ENCODE measurements at places on chromosomes 3 and 15.

DNA sequence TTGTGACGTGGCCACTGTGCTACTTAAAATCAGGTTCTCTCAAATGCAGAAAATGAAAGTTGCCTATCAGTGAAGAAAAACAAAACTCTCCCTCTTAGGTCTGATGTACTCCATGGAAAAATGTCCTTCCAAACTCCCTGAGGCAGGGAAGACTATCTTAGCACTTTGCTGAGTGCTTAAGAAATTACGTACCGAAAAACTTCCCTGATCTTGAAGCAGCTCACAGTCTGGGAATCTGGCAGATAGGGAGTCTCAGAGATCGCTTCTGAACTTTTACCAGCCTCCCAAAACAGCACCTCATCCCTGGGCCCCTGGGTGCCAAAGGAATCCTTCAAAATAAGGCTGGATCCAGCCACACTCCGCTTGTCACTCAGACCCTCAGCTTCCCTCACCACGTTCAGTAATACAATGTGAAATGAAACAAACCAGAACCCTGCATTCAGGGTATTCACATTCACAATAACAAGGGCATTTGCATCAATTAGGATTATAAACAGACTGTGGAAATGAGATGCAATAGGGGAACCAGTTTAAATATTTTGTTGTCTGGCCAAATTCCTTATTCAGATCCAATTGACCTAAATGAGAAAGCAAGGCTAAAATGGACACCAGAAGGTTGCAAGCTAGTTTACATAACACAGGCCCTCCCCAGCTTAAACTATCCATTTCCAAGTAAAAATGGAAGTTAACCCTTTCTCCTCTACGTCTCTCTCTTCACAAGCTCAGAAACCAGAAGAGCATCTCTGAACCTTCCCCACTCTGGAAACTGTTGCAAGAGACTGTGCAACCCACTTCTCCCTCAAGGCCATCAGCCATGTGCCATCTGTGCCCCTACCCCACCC is 20.9 kb downstream of the OSBPL10 start:
- DNase-seq: no peak

- DNase-seq: no peak
Observed at GRCh38 chr3:57048052-57048671, 12.3 kb upstream of the SPATA12 start.

- no peak for DNase-seq
Observed at GRCh38 chr3:52171514-52172261, 17.5 kb upstream of the POC1A start.

- DNase-seq: no peak
Observed at GRCh38 chr3:197356275-197356674, 57.9 kb upstream of the DLG1 start.

- DNase-seq: no peak
Observed at GRCh38 chr3:29099775-29100174, 181.1 kb upstream of the RBMS3 start.

GRCh38 chr3:57756528-57757401 is 656 bp downstream of the SLMAP start:
- DNase-seq: no peak

DNA sequence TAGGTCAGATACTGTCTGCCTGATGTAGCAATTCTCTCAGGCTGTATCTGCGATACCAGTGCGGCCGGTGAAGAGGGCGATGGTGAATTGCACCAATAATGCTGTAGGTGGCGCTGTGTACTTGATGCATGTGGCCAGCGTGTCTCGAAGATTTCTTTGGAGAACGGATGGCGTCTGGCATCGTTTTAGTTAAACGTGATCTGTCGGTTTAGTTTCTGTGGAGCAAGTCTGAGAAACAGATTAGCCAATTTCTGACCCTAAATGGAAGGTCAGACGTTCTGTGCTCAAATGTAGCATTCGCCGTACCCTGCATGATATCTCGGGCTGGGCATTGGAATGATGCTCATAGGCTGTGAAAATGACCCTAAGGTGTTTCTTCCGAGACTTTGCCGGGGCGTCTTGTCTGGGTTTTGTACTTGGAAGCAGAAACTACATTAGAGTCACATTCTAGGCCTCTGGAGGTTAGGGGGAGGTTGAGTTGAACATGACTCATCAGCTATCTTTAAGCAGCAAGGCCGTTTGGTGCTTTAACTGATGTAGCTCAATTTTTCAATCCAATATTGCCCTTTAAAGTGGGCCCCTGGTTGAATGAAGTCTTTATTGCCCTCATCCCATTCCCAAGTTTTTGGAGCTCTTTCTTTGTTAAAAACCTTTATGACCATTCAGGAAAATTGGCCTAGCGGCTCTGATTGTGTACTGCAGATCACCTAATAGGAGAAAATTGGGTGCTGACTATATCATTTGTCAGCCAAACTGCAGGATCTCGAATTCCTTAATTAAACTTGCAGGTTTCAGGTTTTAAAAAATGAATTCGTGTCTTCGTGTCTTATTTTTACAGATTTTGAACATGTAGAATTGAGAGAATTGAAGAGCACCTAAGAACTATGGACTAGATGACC is 80.0 kb downstream of the SQOR start:
- DNase-seq: no peak

DNA sequence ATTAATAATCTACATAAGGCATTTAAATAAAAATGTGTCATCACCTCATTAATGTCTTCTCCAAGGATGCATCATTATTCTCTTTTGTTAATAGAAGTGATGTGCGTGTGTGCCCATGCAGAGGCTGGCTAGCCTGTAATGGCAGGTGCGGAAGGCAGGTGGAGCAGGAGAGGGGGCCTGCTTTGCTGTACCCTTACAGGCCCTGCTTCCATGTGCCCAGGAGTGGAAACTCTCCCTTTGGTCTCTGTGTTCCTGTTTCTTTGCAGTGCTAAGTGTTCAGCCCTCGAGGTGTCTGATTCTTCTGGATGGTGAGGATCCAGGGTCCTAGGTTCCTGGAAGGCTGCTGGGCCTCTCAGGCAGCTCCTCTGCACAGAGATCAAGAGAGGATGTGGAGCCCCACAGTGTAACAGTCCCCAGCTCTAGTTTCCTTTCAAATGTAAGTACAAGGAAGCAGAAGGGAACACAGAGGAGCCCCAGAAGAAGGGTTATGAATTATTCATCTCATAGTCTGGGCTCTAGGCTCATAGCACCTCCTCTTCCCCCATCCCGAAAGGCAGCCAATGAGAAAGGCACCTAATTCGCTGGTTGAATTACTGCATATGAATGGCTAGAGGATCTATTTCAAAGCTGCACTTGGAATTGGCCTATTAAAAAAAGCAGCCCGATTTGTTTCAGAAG is 39.2 kb upstream of the AGBL1 start:
- DNase-seq: no peak

DNA sequence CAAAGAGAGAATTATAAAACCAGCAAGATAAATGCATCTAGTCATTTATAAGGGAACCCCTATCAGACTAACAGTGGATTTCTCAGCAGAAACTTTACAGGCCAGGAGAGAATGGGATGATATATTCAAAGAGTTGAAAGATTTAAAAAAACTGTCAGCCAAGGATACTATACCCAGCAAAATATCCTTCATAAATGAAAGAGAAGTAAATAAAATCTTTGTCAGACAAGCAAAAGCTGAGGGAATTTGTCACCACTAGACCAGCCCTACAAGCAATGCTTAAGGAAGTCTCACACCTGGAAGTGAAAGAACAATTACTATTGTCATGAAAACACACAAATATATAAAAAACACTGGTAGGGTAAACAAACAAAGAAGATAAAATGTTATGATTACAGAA is 113.4 kb upstream of the FAM3D start:
- no peak for DNase-seq

DNA sequence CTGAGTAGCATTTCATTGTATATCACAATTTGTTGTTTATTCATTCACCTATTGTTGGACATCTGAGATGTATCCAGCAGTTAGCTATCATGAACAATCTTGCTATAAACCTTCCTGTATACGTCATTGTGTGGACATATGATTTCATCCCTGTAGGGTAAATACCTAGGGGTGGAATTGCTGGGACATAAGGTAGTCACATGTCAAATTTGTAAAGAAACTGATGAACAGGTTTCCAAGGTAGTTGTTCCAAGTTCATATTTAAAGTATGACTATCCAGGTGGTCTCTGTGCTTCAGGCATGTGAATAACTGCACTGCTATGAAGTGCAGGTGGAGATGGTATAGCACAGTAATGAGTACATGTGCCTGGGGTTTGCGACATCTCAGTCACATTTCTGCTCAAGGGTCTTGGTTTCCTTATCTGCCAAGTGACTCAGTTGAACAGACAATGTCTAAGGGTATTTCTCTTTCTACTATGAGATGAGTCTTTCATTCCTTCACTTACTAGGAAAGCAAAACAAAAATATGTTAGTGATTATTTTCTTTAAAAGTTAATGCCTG is 229.0 kb upstream of the HES1 start:
- no peak for DNase-seq

- no peak for DNase-seq
Observed at GRCh38 chr3:154979331-154979730, 100.8 kb upstream of the MME start.

DNA sequence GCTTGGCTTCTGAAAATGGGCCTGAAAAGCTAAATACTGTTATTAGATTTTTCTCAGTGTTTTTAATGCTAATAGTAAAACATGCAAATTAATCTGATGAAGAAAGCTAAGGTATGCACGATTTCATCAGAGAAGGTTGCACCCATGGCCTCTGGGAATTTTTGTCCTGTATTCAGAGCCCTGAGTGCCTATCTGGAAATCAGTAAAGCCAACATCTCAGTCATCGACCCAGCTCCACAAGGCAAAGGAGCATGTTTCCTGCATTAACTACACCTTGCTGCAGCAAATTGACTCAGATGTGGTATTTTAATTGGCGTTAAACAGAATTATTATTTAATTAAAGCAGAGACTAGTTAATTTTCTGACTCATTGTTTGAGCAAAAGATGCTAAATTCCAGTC is 49.0 kb upstream of the TP63 start:
- DNase-seq: no peak

- no peak for DNase-seq
Observed at GRCh38 chr3:129040039-129040336, 20.6 kb upstream of the GP9 start.

DNA sequence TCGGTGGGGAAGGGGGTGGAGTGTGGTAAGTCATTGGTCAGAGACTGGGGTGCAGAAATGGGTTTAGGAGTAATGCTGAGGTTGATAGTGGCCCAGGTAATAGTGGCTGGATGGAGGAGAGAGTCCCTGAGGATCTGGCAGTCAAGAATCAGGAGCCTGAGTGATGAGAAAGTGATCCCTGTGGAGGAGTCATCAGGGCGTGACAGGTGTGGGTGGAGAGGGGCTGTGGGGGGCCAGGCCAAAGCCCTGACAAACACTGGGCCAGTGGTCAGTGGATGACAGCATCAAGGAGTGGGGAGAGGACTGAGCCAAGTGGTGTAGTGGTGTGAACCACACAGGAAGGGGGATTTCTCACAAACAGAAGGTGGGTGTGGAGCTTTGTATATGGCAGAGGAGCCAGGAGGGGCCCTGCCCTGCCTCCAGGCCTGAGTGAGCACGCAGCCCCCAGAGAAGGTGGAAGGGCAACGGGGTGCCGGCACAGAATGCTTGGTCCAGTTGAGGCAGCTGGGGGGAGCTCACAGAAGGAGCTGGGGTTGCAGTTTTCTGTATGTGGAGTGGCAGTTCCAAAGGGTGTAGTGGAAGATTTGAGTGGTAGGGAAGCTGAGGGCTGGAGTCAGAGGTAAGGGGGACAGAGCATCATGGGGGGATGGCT is 77.1 kb downstream of the SPSB4 start:
- DNase-seq: no peak

DNA sequence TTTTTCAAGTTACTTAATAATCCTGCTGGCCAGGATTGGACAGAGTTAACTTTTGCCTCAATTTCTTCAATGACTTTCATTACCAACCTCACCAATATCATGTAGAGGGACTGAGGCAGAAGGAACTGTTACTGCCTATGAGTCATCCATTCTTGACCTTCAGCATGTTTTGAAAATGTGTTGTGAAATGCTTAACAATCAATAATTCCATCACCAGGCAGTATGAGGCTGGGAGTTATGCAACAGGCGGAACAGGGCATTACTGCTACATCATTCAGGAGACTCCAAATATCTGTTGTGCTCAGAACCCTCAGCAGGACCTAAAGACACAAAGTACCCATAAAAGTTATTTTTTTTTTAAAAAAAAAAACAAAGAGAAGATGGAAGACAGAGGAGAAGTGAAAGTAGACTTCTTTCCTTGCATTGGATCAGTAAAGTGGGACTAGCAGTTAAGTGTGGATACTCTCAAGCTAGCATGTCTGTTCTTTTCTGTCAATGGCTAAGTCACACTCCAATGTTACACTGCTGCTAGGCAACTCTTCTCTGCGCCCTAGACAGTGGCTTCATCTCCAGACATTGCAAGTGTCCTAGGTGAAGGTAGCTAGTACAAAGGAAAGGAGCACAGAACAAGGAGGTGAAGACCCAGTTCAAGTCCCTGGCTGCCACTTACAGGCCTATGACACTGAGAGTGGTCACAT is 184.9 kb upstream of the LPP start:
- no peak for DNase-seq

DNA sequence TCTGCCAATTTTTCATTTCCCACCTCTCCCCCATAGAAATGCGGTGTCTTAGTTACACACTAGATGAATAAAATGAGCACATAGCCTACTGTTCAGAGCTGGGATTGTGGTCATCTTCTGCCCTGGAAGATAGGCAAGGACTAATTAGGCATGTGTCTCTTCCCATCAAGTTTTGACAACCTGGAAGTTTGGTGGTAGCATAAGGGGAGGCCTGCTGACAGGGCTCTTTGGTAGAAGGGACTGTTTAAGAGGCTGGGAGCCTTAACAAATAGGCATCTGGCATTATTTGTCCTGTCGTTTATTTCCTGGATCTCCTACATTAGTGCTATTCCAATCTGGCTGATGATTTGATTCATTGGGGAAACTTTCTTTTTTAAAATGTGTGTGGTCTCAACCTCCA is 512.3 kb downstream of the ZNF385D start:
- DNase-seq: no peak

- DNase-seq: no peak
Observed at GRCh38 chr15:41955807-41956525, 16.4 kb downstream of the EHD4 start.
